ENCODE measurements at places on chromosomes 11 and 22.

DNA sequence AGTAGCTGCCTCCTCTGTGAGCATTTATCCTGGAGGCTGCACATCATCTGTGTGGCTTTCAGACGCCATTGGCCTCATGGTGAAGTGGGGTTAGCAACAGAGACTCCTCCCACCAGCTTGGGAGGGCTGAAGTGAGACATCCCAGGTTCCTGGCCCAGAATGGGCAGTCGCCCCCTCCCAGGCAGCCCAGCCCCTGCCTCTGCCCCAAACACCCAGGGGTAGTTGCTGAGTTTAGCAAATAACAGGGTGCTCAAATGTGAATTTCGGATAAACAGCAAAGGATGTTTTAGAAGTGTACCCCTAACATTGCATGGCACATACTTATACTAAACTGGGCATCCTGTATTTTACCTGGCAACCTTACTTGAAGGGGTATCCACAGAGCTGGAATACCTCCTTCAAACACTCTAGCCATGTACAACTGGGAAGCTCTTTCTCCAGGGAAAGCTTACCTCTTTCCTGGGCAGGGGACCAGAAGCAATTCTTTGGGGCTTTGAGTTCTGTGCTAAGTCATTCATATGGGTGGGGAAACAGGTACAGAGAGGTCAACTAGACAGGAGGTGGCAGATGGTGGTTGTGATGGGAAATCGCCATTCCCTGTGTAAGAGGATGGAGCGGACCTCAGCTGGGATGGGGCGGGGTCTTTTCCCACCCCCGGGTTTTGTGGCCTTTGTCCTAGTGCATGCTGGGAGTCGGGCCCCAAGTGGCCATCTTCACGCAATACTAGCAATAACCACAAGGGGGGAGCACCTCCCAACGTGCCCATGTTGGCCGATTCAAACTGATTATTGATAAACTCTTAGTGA is 19.3 kb downstream of the MTFP1 start:
- no peak for DNase-seq

DNA sequence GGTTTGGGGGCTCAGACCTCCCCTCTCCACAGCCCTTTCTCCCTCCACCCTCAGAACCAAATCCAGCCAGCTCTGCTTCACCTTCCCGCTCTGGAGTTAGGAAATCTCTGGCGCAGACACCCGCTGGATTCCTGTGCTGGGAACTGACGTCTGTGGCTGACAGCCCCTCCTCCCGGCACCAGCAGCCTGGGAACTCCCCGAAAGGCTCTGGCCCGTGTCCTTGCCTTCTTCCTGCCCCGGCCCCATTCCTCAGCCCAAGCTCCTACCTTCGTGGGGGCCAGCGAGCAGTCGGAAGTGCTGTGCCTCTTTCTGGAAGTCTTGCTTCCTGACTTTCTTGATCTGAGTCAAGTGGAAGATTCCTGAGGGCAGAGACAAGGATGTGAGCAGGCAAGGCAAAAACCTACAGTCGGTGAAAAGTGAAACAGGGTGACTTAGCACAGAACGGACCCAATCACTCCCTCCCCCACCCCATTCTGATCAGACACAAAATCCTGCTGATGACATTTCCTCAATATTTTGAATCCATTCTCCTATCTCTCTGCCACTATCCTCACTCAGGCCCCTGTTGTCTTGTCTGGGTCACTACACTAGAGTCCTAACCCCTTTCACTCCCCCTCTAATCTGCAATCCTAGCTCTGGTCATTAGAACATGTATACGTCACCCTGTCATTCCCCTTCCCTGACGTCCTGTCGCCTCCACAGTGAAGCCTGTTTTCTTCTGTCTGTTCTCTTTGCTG is 34.1 kb downstream of the CHRDL2 start:
- no peak for DNase-seq

- no peak for DNase-seq
These were observed 10.9 kb downstream of the ZMAT5 start for GRCh38 chr22:29755889-29756288.

DNA sequence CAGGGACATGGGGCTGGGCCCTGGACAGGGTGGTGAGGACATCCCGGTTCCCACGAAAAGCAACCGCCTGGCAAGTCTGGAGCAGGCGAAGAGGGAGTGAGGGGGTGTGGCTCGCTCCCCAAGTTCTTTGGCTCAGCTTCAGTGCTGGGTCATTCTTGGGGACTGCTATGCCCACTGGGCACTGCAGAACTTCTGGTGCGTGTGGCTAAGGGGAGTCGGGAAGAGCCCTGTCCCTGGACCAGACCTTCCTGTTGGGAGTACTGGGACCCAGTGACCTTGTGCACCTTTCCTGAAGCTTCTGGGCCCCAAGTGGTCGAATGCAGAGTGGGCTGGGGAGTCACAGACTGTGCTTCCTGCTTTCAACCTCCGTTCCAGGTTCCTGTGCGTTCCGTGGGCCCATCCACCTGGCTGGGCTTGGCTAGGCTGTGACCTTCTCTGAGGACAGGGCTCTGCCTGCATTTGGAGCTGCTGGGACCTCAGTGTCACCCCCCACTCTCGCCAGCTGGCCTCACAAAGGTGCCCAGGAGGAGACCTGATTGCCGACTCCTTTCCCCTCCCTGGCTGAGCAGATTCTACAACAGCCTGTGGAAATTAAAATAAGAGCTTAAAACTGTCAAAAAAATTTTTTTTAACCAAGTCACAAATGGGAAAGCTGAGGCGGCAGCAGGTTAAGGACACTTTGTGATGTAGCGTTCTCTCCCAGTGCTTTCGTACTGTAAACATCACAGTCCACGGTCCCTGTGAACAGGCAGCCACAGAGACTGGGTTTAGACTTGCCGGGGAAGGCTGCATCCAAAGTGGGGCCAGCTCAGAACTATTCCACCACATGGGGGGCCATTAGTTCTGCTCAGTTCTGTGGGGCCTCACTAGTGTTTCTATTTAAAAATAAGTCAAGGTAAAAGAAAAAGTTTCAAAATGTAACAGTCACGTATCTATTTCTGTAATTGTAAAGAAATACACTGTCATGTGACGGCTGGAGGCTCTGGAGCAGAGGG is 63.8 kb upstream of the WNT7B start:
- no peak for DNase-seq

GRCh38 chr22:35337932-35338331 is 38.2 kb downstream of the TOM1 start:
- no peak for DNase-seq

DNA sequence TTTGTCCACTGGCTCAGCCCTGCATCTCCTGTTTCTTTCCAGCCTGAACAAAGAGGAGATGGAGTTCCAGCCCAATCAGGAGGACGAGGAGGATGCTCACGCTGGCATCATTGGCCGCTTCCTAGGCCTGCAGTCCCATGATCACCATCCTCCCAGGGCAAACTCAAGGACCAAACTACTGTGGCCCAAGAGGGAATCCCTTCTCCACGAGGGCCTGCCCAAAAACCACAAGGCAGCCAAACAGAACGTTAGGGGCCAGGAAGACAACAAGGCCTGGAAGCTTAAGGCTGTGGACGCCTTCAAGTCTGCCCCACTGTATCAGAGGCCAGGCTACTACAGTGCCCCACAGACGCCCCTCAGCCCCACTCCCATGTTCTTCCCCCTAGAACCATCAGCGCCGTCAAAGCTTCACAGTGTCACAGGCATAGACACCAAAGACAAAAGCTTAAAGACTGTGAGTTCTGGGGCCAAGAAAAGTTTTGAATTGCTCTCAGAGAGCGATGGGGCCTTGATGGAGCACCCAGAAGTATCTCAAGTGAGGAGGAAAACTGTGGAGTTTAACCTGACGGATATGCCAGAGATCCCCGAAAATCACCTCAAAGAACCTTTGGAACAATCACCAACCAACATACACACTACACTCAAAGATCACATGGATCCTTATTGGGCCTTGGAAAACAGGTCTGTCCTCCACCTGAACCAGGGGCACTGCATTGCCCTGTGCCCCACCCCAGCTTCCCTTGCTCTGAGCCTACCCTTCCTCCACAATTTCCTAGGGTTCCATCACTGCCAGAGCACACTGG is 5.0 kb downstream of the FTH1 start:
- DNase-seq = no peak

DNA sequence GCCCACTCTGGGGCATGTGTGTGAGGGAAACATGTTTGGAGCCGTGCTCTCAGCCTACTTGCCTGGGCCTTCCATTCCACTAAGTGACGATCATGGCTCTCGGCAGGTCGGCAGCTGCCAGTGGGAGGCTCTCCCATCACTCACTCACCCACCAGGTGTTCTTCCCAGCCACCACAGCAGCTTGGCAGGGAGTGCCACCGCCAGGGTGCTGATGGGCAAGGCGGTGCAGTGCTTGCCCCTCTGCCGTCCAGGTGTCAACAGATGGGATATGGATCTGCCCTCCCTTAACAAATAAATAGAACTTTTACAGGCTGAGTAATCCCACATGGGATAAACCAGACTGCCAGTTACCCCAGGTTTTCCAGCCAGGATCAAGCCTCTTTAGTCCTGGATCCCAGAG is 205.5 kb upstream of the TMEM45B start:
- no peak for DNase-seq

- no peak for DNase-seq
These were observed 35.4 kb upstream of the NFRKB start for GRCh38 chr11:129930743-129931142.

DNA sequence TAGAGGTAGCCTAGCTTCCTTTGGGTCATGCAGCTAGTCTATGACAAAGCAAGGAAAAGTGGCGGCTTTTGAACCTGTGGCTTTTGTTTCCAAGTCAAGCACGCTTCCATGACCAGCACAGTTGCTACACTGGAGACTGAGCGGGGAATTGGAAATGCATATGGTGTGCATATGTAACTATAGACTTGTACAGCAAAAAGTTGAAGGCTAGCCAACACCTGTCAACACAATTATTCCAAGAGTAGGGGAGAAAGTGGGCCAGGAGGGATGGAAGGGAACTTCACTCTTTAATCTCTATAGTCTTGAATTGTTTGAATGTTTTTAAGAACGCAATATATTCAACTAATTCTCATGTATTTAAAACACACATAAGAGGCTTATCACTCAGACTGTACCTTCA is 218.5 kb upstream of the CADM1 start:
- no peak for DNase-seq

GRCh38 chr11:82858133-82858532 is 42.1 kb downstream of the PRCP start:
- no peak for DNase-seq

GRCh38 chr22:34105461-34106062 is 185.3 kb upstream of the LARGE1 start:
- DNase-seq = no peak

- DNase-seq = no peak
These were observed 1533.5 kb upstream of the RAG2 start for GRCh38 chr11:38131535-38131934.

GRCh38 chr11:57256119-57256518 is 19.1 kb upstream of the APLNR start:
- DNase-seq = no peak

- no peak for DNase-seq
These were observed 4.6 kb downstream of the ST3GAL4 start for GRCh38 chr11:126360049-126360446.

DNA sequence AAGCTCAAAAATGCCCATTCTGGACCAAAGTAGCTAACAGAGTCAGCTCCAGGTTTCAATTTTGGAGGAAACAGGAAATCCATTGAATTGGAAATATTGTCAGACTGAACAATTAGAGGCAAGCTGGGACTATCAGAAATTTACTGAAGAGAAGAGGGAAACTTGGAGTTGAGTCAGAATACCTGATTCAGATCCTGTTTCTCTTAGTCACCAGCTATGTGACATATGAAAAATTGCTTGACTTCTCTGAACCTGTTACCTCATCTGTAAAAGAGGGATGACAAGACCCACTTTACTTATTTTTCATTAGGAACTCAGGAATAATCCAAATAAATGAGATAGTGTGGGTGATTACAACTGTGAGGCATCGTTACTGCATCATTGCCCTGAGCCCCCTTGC is 148.9 kb upstream of the CADM1 start:
- DNase-seq = no peak

- DNase-seq = no peak
These were observed 364.9 kb downstream of the FAT3 start for GRCh38 chr11:92589512-92589911.

DNA sequence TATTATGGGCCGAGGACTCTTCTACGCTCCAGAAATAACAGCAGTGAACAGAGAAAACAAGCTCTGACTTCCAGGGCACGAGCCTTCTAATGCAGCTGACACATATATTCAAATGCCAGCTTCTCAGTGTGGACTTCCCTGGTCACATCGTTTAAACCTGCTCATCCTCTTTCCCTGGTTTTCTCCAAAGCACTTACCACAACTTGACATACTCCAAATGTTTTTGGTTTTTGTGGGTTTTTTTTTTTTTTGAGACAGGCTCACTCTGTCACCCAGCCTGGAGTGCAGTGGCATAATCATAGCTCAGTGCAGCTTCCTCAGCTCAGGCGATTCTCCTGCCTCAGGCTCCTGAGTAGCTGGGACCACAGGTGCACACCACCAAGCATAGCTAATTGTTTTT is 105.5 kb downstream of the MICAL3 start:
- DNase-seq = no peak

GRCh38 chr11:2945031-2945756 is 16.0 kb upstream of the PHLDA2 start:
- no peak for DNase-seq

DNA sequence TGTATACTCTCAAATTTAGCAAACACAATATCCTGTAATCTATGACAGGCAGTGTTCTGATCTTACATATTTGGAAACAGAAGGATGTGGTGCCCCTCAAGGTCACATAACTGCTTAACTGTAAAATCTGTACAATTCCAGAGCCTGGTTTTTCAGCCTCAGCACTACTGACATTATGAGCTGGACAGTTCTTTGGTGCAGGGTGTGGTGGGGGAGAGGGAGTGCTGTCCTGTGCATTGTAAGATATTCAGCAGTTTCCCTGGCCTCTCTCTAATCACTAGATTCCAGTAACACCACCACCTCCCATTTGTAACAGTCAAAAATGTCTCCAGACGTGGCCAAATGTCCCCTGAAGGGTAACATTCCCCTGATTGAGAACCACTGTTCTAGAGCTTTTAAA is 1.8 kb upstream of the OR5B21 start:
- no peak for DNase-seq

DNA sequence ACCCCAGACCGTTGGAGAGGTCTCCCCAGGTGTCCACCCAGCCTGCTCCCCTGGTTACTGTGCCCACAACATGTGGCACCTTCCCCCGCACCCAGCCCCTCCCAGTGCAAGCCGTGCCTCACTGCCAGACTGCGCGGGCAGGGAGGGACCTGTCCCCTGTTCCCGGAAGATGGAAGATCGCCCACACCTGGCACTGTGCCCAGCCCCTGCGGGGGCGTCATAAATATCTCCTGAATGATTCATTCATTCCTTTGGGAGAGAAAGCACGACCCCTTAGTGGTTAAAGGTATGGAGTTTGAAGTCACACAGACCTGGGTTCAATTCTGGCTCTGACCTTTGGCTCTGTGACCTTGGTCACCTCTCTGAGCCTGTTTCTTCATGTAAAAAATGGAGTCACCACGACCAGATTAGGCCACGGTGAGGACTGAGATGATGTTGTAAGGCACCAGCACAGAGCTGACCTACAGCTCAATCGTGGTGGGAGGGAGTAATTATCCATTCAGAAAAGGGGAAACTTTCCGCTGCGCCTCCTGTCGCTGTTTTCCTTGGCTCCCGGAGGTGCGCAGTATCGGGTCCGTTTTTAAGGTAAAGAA is 497 bp upstream of the SYT12 start:
- no peak for DNase-seq

- DNase-seq = no peak
These were observed 2113.5 kb downstream of the LRRC4C start for GRCh38 chr11:39345834-39346442.

Measured in activated CD4-positive, CD25-positive, alpha-beta regulatory T cell (primary cell).